ENCODE measurements at places on chromosomes 11 and 22.
A peak's percentile ranks its signal among the peaks of the same experiment; 100 is the strongest.

DNA sequence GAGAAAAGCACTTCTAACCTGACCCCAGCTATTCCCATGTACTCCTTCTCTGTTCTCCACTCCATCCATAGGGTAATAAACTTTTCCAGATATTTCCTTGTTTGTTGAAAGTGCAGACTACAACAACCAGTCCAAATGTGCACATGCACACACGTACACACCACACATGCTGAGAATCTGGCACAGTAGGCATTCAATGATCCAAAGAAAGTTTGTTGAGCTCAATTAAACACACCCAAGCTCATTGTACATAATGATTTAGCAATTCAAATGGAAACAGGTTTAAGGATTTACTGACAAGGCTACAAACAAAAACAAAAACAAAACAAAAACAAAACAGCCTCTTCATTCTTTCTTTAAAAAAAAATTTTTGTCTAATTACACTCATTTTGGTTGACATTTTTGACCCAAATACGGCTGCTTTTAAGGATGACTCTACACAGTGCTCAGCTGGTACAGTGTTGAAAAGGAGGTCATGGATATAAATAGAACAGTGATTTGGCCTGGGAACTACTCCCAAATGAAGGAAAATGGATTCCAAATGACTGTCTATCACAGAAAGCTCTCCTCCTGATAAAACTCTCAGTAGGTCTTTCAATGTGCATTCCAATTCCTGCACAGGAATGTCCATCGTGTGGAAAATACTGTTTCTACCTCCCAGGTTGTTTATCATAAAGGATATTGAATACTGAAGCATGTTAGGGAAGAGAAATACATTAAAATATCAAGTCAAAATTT is 232.2 kb downstream of the GUCY1A2 start:
- no peaks in the 10 kb centered on the region for H3K36me3 ChIP-seq
- H3K4me1 ChIP-seq, result no peaks in the 10 kb centered on the region
- H3K27me3 ChIP-seq, result no peaks in the 10 kb centered on the region

DNA sequence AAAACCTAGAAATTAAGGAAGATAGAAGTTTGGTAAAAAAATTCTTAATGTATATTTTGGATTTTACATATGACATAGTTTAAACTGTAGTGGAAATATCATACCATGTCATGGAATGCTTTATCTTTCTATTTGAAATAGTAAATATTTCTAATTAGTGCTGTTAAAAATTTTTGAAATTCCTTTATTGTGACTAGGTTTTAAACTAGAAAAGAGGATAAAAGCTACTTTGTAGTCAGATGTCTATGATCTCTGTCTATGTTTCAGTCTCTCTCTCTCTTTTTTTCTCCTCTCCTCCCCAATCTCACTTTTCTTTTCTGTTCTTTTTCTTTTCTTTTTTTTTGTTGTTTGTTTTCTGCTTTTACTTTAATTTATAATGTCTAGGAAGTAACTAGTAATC is 226.2 kb downstream of the TMEM135 start:
- H3K4me3 ChIP-seq, result no peak overlapping the region
- H3K36me3 ChIP-seq, result no peaks in the 10 kb centered on the region
- no peaks in the 10 kb centered on the region for H3K4me1 ChIP-seq
- H3K27ac ChIP-seq, result no peak overlapping the region

- DNase-seq, result no peak
- no peaks in the 10 kb centered on the region for H3K36me3 ChIP-seq
- no peak overlapping the region for H3K27ac ChIP-seq
These were observed 31.7 kb downstream of the DCDC1 start for GRCh38 chr11:31337806-31338205.

GRCh38 chr11:2892215-2892966 is 6.8 kb upstream of the CDKN1C start:
- H3K27me3 ChIP-seq, result peaks cover 1% of the 10 kb centered on the region
- peak overlapping the region; percentile 80 for H3K27ac ChIP-seq
- DNase-seq, result peak; percentile 90
- H3K36me3 ChIP-seq, result no peaks in the 10 kb centered on the region

- peaks cover 5% of the 10 kb centered on the region for H3K27me3 ChIP-seq
- H3K36me3 ChIP-seq, result no peaks in the 10 kb centered on the region
- DNase-seq, result no peak
- no peaks in the 10 kb centered on the region for H3K4me1 ChIP-seq
These were observed 48.0 kb downstream of the IGF2 start for GRCh38 chr11:2091112-2091746.

DNA sequence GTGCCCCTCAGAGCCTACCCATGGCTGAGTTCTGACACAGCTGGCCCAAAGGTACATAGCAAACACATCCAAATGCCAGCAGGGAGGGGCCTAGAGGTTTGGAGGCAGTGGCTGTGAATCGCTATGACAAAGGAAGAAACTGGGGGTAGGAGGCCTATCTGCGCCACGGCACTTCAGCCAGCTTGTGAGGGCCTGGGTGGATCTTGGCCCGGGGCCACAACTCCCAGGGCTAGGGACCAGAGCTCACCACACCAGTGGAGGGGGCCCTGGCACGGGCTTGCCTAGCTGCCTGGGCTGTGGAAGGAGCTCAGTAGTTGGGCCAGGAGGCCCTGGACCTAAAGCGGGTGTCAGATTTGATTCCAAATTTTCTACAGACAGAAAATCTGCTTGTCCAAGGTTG is 9.4 kb upstream of the NAP1L4 start:
- no peaks in the 10 kb centered on the region for H3K4me1 ChIP-seq
- H3K36me3 ChIP-seq, result peaks cover 54% of the 10 kb centered on the region
- no peak overlapping the region for H3K4me3 ChIP-seq
- no peak overlapping the region for H3K27ac ChIP-seq
- H3K27me3 ChIP-seq, result no peaks in the 10 kb centered on the region
- no peak for DNase-seq

DNA sequence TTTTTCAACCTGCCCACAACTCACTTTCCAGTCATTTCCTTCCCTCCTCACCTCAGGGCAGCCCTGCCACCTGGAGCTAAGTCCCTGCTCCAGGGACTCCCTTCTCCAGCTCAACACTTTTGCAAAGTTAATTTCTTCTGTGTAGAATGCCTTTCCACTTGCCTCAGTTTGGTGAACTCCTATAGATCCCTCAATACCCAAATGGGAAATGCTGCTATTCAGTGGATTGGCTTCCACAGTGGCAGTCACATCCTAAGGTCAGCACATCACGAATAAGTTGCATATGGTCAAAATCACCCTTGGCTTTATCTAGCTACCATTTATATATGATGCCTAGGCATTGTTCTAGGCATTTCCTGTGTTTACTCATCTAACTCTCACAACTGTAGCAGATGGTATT is 23.6 kb downstream of the GDPD5 start:
- no peak overlapping the region for H3K4me3 ChIP-seq
- H3K27me3 ChIP-seq, result no peaks in the 10 kb centered on the region
- no peak for DNase-seq
- no peaks in the 10 kb centered on the region for H3K36me3 ChIP-seq
- H3K27ac ChIP-seq, result no peak overlapping the region

DNA sequence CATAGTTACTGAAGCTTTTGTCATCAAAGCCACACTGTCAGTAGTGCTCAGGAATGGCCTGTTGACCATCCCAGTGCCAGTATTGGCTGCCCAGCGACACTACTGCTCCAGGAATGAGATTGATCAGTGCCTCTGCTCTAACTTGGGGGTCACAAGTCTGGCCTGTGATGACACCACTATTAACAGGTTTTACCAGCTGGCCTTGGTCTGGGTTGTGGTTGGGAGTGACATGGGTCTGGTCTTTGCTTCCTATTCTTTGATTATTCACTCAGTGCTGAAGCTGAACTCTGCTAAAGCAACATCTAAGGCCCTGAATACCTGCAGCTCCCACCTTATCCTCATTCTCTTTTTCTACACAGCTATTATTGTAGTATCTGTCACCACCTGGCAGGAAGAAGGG is 21.5 kb downstream of the OR56B4 start:
- H3K27me3 ChIP-seq, result peaks cover 4% of the 10 kb centered on the region
- DNase-seq, result no peak
- H3K4me3 ChIP-seq, result no peak overlapping the region
- no peaks in the 10 kb centered on the region for H3K4me1 ChIP-seq
- H3K27ac ChIP-seq, result no peak overlapping the region

GRCh38 chr11:122998727-122999366 is 17.2 kb upstream of the BSX start:
- peaks cover 31% of the 10 kb centered on the region for H3K27me3 ChIP-seq
- H3K27ac ChIP-seq, result no peak overlapping the region
- H3K4me3 ChIP-seq, result no peak overlapping the region
- H3K36me3 ChIP-seq, result no peaks in the 10 kb centered on the region
- no peak for DNase-seq

DNA sequence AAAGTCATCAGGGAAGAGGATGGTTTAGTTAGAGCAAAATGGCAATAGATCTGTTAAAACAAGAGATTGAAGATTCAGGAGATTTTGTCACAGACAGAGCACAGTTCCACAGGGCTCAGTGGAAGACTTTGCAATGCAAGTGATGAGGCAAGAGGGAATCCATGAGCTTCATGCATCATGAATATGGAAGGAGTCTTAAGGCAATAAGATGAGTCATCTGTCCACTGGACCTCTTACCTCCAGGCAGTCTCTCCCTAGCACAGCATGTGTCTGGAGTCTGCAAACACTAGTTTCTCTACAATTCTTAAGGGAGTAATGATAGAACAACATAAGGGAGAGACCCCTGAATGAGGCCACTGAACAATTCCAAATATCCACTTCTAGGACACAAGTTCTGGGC is 245.7 kb downstream of the NXPE2 start:
- H3K36me3 ChIP-seq, result no peaks in the 10 kb centered on the region
- H3K4me1 ChIP-seq, result no peaks in the 10 kb centered on the region
- DNase-seq, result no peak
- H3K27ac ChIP-seq, result no peak overlapping the region
- no peaks in the 10 kb centered on the region for H3K27me3 ChIP-seq

DNA sequence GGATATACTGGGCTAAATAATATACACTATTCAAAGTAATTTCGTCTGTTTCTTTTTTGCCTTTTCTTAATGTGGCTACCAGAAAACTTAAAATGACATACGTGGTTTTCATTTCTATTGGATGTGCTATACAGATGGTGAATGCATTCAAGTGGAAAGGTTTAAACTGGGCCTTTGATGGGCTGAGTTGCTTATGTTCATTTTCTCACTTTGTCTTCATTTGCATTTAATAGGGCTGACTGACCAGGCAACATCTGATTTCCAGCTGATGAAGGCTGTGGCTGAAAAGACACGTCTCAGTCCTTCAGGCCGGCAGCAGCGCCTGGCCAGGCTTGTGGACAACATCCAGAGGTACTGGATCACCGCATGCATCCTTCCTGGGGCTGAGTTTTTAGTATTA is 27.9 kb downstream of the PIWIL4 start:
- H3K27ac ChIP-seq, result no peak overlapping the region
- DNase-seq, result peak; percentile 29
- H3K36me3 ChIP-seq, result no peaks in the 10 kb centered on the region

DNA sequence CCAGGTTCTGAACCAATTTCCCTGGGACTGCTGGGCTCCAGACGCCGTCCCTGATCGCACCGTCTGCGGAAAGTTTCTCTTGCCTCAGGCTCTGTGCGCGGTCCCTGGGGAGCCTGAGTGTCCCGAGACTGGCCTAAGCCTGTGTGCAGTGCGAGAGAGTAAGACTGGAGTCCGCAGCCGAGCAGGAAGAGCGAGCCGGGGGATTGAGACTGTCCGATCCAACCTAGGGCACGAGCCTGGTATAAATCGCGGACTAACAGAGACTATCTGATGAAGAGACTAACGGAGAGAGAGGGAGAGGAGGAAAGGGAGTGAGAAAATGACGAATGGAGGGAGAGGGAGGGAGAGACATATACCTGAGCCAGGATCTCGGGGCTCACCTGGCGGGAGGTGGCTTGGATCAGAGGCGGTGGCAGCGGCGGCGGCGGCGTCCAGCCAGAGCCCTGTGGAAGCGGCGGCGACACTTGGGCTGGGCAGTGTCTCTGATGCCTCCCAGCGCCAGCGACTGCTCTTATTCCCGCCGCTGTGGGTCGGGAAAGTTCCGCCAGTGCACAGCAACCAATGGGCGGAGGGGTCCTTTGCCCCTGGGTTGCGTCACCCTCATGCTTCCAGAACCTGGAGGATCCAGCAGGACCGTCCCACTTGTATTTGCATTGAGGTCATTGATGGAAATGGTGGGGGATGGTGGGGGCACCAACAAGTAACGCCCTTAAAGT is at the start of gene CALCA:
Gene CALCA, minus strand, starts transcription at position 487 of the 716 bp plus-strand sequence. CDS start 1,159 bp downstream, outside the sequence.
- H3K36me3 ChIP-seq, result peaks cover 2% of the 10 kb centered on the region
- H3K27ac ChIP-seq, result no peak within 1 kb of the TSS
- peak; percentile 54 for DNase-seq
- H3K4me3 ChIP-seq, result peak within 1 kb of the TSS; percentile 72
- peaks cover 29% of the 10 kb centered on the region for H3K4me1 ChIP-seq
- H3K27me3 ChIP-seq, result peaks cover 75% of the 10 kb centered on the region

DNA sequence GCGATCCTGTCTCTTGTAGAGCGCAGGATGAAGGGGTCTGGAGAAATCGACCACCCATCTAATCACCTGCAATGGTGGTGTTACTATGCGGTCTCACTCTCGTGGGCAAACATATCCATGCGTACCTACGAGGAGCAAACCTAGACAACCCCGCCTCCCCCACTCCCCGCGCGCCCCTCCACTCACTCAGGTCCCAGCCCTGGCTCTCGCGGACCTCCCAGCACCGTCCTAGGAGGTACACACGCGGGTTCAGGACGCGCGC is 887 bp downstream of the TRPC6 start:
- DNase-seq, result no peak
- no peak overlapping the region for H3K4me3 ChIP-seq
- peaks cover 22% of the 10 kb centered on the region for H3K27me3 ChIP-seq
- no peaks in the 10 kb centered on the region for H3K4me1 ChIP-seq

DNA sequence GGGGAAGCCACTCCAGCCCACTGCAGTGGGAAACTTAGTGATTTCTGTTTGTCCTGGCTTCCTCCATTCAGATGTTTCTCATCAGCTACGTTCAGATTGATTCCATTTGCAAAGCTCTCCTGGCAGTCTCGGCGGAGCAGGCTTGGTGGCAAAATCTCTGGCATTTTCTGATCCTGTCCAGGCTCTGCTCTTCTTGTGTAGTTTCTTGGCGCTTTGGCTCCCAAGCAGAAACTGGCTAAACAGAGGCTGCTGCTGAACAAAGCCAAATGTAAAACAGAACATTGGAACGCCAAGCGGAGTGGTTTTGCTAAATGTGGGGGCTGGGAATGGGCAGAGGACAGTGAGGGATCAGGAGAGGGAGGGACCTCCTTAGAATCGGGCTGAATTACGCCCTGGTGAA is 36.7 kb downstream of the ADAMTS8 start:
- H3K36me3 ChIP-seq, result no peaks in the 10 kb centered on the region
- DNase-seq, result no peak
- no peak overlapping the region for H3K27ac ChIP-seq
- H3K27me3 ChIP-seq, result peaks cover 12% of the 10 kb centered on the region
- peaks cover 16% of the 10 kb centered on the region for H3K4me1 ChIP-seq
- H3K4me3 ChIP-seq, result no peak overlapping the region

DNA sequence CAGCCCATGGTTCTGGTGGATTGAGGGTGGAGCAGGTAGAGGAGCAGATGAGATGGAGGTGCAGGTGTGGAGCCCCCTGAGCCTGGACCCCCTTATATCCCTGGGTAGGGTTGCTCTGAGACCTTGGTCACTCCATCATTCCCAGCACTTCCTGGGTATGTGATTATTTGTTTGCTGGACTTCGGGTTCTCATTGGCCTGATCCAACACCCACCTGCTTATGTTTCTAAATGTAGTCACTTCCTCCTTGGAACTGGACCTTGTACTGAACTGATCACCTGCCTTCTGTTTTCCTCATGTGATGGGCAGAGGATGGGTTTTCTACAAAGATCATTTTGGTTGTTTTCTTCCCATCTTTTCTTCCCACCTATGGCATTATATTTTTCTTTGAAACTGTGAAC is at the start of gene KRTAP5-4:
Gene KRTAP5-4, minus strand, starts transcription at position 53 of the 400 bp plus-strand sequence. Its CDS starts 45 bp downstream, at position 8.
- no peak within 1 kb of the TSS for H3K27ac ChIP-seq
- no peaks in the 10 kb centered on the region for H3K36me3 ChIP-seq
- no peak within 1 kb of the TSS for H3K4me3 ChIP-seq
- peaks cover 4% of the 10 kb centered on the region for H3K4me1 ChIP-seq
- DNase-seq, result no peak
- H3K27me3 ChIP-seq, result peaks cover 4% of the 10 kb centered on the region
